ENCODE measurements at places on chromosomes 3 and 15. TPM values are rescaled to one million over a fixed set of nuclear protein-coding genes. Genes with fewer than 3 reads are reported as not detected.
A peak's percentile ranks its signal among the peaks of the same experiment; 100 is the strongest.

GRCh38 chr15:63749330-63749942, 84.3 kb downstream of the HERC1 start:
- DNase-seq, result no peak

DNA sequence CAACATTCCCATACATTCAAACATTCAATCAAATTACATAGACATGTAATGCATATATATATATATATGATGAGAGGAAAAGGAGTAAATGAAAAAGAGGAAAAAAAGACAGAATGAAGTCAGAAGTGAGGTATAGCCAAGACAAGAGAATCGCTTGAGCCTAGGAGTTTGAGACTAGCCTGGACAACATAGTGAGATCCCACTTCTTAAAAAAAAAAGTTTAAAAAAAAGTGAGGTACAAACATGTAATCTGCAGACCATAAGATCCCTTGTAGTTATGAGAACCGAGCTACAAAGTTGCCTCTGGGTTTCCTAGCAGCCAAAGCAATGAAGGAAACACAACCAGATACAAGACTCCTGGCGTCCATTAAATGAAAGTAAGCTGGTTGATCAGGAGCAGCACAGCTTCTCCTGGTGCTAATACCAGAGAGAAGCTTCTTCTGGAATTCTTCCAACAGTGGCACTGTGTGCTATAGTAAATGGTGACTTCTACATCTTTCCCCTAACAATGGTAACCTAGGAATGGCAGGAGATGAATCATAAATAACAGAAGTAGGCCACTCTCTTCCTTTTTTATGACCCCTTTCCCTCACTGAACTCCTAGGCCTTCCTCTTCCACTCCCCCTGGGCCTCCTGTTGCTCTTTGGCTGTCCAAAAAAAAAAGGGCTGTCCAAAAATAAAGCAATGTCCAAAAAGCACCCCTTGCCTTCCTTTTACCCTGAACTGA, 3.5 kb downstream of the KCNMB3 start:
- DNase-seq, result peak; percentile 61

DNA sequence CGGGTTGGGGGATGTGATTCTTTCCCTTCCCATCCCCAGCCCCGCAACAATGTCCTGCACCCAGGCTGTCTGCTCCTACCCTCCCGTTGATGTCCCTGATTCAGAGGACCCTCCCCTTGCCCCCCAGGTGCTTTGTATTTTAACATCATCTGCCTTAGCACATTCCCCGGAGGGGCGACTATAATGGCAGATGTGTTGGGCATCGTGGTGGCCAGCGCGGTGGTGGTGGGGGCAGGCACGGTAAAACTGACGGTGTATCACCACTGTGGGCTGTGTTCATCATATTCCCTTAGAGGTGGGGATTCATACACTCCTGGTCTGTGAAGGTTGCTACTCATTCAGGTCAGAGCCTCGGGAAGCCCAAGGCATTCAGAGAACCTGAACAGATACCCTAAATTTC, 173.0 kb downstream of the ADAMTS17 start:
- DNase-seq, result no peak

DNA sequence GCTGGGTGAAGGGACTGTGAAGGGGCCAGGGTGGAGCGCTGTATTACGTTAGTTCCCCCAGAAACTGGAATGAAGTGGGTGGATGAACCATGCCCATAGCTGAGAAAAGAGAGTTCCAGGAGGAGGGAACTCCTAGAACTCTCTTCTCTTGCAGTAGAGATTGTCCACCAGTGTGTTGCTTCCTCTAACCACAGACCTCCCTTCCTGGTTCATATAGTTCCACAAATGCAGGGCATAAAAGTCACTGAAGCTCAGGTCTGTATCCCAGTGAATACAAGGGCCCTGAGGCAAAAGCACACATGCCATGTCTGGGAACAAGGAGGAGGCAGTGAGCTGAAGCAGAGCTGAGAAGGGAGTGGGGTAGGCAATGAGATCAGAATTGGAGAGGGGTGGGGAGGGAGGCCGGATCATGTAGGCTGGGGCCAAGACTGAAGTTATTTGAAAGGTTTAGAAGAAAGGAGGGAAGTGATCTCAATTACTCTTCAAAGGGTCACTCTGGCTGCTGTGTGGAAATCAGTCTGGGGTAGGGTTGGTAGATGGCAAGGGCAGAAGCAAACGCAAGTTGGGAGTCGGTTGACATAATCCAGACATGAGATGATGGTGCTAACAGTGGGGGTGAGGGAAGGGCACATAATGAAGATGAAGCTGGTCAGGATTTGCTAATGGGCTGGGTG, 6.5 kb downstream of the A4GNT start:
- DNase-seq, result no peak

DNA sequence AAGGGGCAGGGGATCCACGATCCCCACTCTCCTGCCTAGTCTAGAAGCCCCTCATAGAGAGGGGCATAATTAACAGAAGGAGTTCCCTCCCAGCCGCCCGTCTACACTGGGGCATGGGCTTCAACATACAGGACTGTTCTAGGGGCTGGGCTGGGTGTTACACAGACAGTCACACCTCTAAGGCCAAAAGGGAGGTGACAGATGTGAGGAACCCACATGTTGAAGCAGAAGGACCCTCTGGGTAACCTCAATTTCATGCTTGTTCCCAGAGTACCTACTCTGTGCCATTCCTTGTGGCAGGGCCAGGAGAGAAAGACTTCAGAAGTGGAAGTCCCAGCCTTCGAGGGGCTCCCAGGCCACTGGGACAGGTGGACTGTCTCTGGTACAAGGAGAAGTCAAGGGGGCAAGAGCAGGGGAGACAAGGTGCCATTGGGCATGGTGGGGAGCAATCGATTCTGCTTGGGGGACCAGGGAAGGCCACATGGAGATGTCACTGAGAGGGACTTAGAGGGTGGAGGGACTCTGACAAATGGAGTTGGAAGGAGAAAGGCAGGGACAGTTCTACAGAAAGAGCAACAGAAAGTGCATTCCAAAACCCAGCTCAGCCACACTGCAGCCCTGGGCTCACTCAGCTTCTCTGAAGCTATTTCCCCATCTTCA, 71.3 kb downstream of the CPN2 start:
- no peak for DNase-seq

GRCh38 chr3:126746395-126747177, 42.5 kb downstream of the CHCHD6 start:
- peak; percentile 4 for DNase-seq

DNA sequence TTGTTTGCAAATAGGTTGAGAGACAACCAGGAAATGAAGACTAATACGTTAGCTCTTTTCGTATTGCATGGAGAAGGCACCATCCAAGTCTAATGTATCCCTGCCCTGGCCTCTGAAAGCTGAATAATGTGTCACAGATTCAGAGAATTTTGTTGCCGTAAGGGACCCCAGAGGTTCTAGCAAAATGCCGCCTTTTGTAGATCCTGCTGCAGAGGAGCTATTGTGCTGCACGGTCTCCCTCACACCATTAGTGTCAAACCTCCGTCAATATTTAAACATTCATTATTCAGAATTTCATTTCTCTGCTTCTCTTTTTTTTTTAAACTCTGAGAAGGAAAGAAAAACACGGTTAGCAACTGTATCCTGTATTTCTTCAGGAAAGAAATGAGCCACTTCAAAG, 238.7 kb downstream of the EPHB1 start:
- no peak for DNase-seq

DNA sequence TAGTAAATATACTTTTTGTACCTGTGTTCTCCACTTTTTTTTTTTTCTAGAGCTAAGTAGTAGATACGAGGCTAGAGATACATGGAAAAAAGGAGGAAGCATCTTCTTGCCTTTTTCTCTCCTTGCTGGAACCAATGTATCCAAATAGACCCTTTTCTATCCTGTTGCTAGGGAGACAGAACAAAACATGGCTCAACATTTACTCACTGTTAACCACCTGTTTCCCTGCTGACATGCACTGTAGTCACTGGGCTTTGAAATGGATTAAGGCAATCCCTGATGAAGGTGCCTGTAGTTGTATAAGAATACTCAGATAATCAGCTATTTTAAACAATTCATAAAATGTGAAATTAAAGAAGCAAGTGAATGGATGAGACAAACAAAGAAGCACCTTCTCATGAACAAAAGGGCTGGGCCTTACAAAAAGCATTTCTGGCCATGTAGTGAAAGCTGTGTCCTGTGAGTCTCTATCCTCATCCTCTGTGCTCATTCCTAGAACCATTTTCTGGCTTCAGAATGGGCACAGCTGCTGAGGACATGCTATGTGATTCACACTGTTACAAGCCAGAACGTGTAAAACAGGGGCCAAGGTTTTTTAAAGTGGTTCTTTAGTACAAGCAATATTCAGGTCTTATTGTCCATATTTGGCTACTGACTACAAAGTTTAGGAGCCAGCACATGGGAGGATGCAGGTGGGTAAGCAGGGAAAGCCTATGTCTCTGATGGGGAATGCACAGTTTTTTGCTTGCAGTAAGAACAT, 100.4 kb upstream of the NDN start:
- DNase-seq, result no peak

DNA sequence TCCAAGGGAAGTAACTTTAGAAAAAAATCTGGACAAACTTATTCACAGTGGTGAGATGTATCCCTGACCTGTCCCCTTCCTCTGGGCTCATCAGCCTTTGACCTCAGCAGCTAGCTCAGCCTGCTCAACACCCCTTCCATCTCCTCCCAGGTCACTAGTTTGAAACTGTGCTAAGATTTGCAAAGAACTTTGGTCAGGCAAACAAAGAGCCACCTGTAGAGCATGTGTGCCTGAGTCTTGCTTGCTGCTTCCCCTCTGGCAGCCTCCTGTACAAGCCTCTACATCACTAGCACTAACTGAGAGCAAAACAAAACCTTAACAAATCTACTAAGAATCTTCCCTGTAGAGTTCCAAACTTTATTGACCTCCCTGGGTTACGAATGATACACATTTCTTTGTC, 43.9 kb downstream of the NR1I2 start:
- DNase-seq, result no peak

GRCh38 chr3:187616307-187616972, 53.8 kb downstream of the SST start:
- DNase-seq, result peak; percentile 65

GRCh38 chr3:128400671-128401070, 66.0 kb downstream of the DNAJB8 start:
- DNase-seq, result no peak

DNA sequence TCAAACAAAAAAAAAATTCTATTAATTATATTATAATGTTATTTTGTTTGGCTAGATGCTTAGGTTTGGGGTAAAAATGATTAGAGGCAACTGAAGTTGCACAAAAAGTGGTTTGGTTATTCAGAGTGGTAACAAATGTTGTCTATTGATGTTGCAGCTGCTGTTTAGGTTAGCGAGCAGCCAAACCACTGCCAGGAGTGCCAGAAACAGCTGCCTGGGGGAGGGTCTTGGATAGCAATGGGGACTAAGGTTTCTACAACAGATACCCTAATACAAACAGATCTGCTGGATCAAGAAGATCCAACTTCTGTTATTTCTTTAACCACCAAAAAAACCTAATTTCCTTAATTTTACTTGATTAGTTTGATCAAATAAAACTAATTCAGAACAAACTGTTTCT, 26.6 kb downstream of the BTLA start:
- DNase-seq, result no peak

DNA sequence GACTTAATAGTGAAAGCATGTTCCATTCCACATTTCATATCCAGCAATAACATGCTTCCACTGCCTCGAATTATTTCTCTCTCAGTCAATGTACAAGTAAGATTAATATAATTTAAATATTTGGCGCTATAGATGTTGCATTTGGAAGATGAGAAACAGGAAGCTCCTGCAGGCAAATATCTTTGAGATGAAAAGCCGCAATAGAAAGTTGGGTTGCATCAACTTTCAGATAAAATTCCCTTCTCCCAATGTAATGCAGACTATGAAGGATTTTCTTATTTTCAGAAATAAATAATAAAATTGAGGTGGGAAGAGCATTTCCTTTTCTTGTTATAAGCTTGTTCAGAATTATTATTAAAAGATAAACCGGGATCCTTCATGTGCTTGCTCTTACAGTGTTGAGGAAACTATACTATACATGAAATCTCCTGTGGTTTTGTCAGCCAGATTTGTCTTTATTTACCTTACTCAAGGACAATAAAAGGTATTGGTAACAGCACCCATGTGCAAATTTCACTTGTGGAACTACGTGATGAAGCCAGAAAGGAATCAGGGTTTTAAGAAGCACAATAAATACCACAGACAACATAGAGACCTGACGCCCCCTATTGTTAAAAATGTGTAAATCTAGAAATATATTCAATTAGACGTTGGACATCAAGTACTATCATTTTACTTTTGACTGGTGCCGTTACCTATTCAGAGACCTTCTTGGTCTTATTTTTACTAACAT, 307.0 kb downstream of the ARPP21 start:
- DNase-seq, result peak; percentile 57

GRCh38 chr3:14333621-14334020, 68.8 kb upstream of the SLC6A6 start:
- DNase-seq, result no peak

GRCh38 chr3:23201154-23201838, 1.8 kb upstream of the UBE2E2 start:
- no peak for DNase-seq

GRCh38 chr15:33098094-33099058, 96.1 kb downstream of the FMN1 start:
- no peak for DNase-seq

Gene ISLR2
- total RNA-seq, result under 0.01 TPM

Gene CFAP44
- 0.22 TPM for total RNA-seq

Measured in lung microvascular endothelial cell (primary cell).